Stimulated activated CD4-positive, alpha-beta T cell treated with anti-CD3 and anti-CD28 coated beads, Interleukin-12 subunit alpha, Interleukin-12 subunit beta, amount 100 ng/mL, for 24 hours (primary cell): ENCODE measurements at places on chromosomes 2 and 18.

- no peak for DNase-seq
Observed at GRCh38 chr2:151943461-151943860, 115.2 kb upstream of the ARL5A start.

DNA sequence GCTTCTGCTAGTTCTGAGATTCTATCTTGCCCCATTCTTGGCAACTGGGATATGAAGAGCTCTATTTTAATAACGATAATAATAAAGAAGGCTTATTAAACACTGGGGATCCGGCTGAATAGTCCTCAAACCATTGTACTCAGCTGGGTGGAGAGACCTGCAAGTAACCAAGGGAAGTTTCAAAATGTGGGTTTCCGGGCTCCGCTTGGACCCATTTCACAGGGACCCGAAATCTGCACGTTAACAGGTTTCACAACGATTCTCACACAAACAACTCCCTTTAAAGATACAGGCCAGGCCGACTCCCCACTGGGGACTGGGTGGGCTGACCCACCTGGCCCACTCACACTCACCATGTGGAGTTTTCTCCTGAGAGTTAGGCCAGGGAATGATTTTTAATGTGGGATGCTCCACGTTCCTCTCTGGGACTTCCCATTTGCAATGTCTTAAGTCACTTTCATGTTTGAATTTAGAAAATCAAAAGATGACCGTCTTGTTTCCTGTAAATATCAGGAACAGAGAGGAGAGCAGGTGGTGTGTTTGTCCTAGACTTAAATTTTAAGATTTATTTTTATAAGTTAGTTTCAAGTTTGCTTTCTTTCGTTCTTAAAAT lies 96.3 kb downstream of the SH3RF3 start:
- no peak for DNase-seq

- no peak for DNase-seq
Observed at GRCh38 chr2:55489467-55490062, 30.0 kb upstream of the CFAP36 start.

GRCh38 chr18:64134044-64134747 lies 14.7 kb downstream of the LINC00305 start:
- no peak for DNase-seq

DNA sequence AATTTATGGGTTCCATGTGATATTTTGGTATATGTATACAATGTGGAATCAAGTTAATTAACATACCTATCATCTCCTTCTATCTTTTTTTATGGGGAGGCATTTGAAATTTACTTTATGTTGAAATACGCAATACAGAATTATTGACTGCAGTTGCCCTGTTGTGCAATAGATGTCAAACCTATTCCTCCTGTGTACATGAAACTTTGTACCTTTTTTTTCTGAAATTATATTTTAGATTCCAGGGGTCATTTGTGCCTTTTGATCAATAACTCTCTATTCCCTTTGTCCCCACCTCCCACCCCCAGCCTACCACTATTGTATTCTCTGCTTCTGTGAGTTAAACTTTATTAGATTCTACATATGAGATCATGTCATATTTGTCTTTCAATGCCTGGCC lies 369.9 kb downstream of the FSIP2 start:
- no peak for DNase-seq

GRCh38 chr2:217585362-217585761 lies 417.4 kb downstream of the TNS1 start:
- DNase-seq, result no peak
